ENCODE measurements at places on chromosomes 7 and 10. TPM values are rescaled to one million over a fixed set of nuclear protein-coding genes. Genes with fewer than 3 reads are reported as not detected.

SPDYE9 gene
- total RNA-seq = not detected

CPA4 gene
- total RNA-seq = 0.20 TPM

PNLIPRP1 gene
- not detected for total RNA-seq

SUGCT gene
- total RNA-seq = 2.0 TPM

NRAP gene
- 0.26 TPM for total RNA-seq

MLXIPL gene
- total RNA-seq = 1.4 TPM

SEMA4G gene
- total RNA-seq = 2.7 TPM

KRIT1 gene
- total RNA-seq = 30.2 TPM

PDGFA gene
- 69.4 TPM for total RNA-seq

CUBN gene
- 2.2 TPM for total RNA-seq

ATOH7 gene
- total RNA-seq = not detected

GRID1 gene
- total RNA-seq = 2.6 TPM
